Renal cortex interstitium (tissue), 15 donors: ENCODE measurements at places on chromosomes 12 and 14.

GRCh38 chr12:9794484-9795093 lies 32.7 kb upstream of the KLRF1 start:
- DNase-seq, result no peak

DNA sequence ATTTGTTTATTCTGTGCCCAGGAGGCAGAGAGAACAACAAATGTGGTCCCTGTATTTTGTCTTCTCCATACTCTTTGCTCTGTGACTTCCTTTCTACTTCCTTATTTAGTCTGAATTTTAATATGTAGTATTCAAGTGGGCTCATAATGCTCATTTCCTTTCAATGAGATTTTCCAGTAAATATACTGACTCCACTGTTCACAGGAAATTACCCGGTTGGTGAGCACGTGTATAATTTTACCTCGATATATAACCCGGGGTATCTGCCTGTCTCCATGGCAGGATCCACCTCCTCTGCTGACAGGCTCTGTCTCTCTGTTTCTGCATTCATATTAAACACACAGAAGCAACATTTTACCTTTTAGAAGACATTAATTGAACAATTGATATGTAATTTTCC lies 166.0 kb downstream of the SLC38A4 start:
- DNase-seq, result no peak

GRCh38 chr12:43052441-43052840 lies 462.9 kb upstream of the PRICKLE1 start:
- no peak for DNase-seq

DNA sequence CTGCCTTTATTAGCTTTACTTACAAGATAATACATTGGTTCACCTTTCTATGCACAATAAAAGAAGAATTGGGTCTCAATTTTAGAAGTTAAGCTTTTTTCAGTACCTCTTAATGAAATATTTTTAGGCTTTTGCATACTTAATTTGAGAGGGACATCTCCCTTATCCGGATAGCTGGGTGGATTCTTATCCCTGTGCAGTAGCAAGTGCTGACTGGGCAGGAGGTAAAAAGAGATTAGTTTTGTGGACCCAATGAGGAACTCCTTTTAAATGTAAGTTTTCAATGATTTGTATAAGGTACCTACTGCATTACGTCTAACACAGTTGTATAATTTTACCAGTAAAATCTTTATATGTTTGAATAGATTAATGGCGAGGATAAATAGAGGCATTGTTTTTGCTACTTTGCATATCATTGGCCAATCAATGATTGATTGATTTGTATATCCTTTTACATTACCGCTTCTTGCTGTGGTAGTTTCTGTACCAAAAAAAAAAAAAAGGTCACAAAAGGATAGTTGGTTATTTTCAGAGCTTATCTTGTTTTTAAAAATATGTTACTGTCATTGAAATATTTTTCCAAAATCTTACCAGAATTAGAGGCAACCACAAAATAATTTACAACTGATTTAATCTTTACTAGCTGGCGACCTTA lies 2.2 kb downstream of the CPSF6 start:
- DNase-seq, result no peak

DNA sequence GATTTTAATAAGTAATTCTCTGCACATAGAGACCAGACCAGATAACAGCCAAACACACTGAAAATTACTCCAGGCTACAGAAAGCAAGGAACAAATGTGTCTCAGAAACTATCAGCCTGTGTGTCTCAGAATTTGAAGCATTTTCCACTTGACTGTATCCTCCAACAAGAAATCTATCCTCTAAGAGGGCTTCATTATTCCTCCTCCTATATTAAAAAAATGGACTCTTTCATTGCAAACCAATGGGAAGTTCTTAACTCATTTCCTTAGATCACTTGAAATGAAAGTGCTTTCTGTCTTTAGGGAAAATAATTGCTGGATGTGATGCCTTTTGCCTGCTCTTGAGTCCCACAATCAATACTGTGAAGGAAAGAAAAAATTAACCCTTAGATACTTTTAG lies 2.3 kb downstream of the ST8SIA1 start:
- DNase-seq, result no peak

DNA sequence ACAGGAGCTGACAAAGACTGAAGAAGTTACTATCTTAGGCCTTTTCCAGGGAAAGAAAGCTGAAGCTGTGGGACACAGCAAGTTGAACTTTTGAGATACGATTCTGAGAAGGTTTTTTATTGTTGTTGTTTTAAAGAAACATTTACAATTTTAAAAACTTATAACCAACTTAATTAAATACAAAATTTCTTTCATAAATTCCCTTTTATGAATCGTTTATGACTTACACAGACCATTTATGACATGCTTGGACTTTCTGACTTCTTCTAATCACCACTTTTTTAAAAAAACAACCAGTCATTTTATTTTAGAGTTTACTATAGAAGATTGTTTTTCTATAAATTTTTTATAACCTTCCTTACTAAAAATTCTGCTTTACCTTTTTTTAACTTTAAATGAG lies 68.7 kb downstream of the DHRS2 start:
- no peak for DNase-seq

DNA sequence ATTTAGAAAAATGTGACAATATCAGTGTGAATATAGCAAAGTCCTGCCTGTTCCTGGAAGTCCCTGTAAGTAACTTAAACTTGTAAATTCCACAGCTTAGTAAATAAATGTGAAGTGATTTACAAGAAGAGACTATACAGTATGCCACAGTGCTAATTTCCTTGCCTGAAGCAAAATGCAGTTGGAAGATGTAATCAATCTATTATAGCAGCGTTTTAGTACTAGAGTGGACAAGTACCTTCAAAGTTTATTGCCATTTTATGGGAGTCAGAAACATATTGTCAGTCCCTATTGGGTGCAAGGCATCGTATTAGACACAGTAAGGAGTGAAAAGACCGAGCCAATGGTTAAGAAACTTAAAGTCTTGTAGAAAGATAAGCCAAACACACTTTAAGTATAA lies 94.1 kb downstream of the TRHDE start:
- DNase-seq, result no peak

GRCh38 chr12:112543751-112544150 lies 125.0 kb downstream of the PTPN11 start:
- DNase-seq, result no peak

DNA sequence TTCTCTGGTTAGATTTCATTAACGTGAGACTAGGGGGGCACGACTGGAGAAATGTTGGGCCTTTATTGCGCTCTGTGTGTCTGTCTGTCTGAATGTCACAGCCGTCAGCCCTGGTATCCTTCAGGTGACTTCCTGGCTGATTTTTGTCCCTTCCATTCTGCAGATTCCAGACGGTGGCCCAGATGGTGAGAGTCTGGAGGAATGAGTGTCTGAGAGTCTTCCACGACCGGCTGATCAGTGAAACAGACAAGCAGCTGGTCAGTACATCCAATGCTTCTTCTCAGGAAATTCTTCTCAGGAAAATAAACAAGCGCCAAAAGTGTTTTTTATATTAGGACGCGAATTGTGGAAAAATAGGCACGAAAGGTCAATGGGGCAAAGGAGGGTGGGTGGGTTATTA lies 93.5 kb downstream of the CCDC92 start:
- DNase-seq, result no peak

DNA sequence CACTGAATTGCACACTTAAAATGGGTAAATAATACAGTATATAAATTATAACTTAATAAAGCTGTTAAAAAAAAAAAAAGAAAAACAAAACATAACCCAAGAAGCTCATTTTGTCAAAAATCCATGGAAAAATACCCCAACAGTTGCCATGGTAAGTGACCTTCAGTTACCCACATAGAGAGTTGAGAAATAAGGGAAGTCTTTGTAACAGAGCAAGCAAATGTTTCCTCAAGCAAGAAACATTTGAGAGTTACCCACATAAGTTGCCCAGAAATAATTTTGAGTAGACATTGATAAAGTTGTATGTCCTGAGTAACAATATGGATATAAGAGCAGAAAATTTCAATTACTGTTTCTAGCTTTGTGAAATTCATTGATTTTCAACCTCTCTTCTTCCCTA lies 227.4 kb downstream of the CCDC59 start:
- DNase-seq, result no peak

- DNase-seq, result no peak
Measured at GRCh38 chr12:88273875-88274274, 131.8 kb downstream of the TMTC3 start.

- DNase-seq, result no peak
Measured at GRCh38 chr12:108826101-108826806, 31.1 kb downstream of the SSH1 start.

GRCh38 chr12:127351481-127352010 lies 915.4 kb upstream of the TMEM132C start:
- DNase-seq, result no peak

GRCh38 chr12:69238589-69239351 lies 599 bp upstream of the CPSF6 start:
- no peak for DNase-seq

- DNase-seq, result no peak
Measured at GRCh38 chr14:96071561-96071960, 32.4 kb downstream of the C14orf132 start.

DNA sequence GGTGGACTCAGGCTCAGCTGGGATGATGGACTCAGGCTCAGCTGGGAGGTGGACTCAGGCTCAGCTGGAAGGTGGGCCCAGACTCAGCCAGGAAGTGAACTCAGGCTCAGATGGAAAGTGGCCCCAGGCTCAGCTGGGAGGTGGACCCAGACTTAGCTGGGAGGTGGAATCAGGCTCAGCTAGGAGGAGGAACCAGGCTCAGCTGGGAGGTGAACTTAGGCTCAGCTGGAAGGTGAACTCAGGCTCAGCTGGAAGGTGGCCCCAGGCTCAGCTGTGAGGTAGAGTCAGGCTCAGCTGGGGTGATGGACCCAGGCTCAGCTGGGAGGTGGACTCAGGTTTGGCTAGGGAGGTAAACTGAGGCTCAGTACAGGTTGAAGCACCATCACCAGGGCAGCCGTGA lies 21.8 kb upstream of the C14orf180 start:
- DNase-seq, result no peak

- no peak for DNase-seq
Measured at GRCh38 chr14:91341334-91341733, 76.3 kb downstream of the CCDC88C start.

GRCh38 chr12:92695056-92695455 lies 7.7 kb upstream of the PLEKHG7 start:
- DNase-seq, result no peak

DNA sequence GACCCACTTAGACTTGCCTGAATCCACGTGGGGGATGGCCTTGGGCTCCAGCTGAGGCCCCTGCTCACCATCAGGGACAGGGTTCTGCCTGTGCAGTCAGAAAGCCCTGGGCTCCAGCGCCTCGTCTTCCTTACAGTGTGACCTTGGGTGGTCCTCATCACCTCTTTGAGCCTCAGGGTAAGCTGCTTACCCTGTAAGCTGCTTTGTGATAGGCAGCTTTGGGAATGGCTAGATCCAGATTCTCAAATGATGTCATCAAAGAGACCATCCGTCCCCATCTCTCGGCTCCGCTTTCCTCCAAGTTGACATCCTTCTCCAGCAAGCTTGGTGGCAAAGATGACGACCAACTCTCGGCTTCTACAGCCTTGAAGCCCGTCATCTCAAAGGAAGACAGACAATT lies 127.0 kb downstream of the ADCK1 start:
- DNase-seq, result no peak

DNA sequence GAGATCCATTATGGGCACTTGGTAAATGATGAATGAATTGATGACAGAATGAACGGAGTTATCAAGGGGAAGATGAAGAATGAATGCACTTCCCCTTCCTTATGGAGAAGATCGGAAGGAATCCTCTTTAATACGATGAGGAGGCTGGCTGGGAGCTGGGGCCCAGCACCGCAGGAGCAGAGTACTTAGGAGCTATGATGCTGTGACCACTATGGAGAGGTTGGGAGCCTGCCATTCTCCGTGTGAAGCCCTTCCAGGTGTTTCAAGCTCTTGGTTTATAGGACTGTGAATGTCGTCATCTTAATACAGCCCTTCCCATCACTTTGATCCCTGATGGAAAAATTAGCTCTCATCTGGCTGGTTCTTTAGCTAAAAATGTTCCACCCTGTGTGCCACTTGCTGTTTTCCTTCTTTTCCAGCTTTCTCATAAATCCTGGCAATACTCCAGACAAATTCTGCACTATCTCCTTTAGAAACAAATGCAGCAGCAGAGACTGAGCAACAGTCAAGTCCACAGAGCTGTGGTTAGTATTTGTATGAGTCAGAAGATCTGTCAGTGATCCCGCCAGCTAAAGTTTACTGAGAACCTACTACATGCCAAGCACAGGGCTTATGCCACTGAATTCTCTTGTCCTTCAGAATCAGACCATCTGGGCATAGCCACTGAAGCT lies 263.1 kb upstream of the CRY1 start:
- no peak for DNase-seq

DNA sequence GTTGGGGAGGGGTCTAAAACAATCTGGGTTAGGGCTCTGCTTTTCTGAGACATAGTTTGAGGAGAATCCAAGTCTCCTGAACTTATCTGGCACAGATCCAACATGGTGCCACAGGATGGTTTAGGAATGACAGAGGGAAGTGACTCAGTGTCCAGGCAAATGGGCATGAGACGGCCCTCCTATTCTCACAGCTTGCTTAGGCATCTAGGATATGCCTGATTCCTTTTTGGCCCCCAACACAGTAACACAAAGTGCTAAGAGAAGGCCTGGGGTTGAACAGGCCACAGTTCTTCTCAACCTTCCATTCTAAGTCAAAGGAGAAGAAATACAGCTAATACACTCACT lies 117.7 kb downstream of the ZFP36L1 start:
- DNase-seq, result no peak

- no peak for DNase-seq
Measured at GRCh38 chr14:31942166-31942841, 134.8 kb upstream of the ARHGAP5 start.

- no peak for DNase-seq
Measured at GRCh38 chr12:58537278-58537677, 383.0 kb downstream of the LRIG3 start.

DNA sequence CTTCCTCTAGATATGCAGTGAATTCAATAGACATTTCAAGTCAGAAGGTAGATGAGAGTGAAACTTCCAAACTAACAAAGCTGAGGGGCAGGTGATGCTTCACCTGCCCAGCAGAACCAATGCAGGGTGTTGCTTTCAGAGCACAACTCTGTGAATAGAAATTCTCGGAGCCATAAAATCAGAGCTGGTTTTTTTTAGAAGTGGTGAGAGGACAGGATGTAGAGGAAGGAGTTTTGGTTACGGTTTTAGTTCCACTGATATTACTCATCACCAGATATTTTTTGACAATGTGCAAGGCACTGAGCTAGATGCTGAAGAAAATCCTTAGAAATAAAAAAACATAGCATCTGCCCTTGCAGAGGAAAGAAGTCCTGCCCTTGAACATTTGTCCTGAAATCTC lies 62.2 kb downstream of the BMP4 start:
- DNase-seq, result no peak
